ENCODE measurements at places on chromosomes 12 and 14. TPM values are rescaled to one million over a fixed set of nuclear protein-coding genes. Genes with fewer than 3 reads are reported as not detected.

FBXO33 gene
- total RNA-seq, result 7.9 TPM

TAS2R19 gene
- not detected for total RNA-seq

DAO gene
- total RNA-seq, result not detected

CMA1 gene
- total RNA-seq, result not detected

ANO4 gene
- total RNA-seq, result 0.20 TPM

POTEG gene
- total RNA-seq, result not detected

CLEC1B gene
- total RNA-seq, result not detected

AMDHD1 gene
- total RNA-seq, result 2.3 TPM

ADAM21 gene
- total RNA-seq, result not detected

PTPRB gene
- total RNA-seq, result 0.65 TPM

HNF1A gene
- total RNA-seq, result 4.7 TPM

ESRRB gene
- total RNA-seq, result 0.29 TPM

PPFIBP1 gene
- total RNA-seq, result 15.8 TPM

ANKRD33 gene
- 0.08 TPM for total RNA-seq

CLEC14A gene
- not detected for total RNA-seq

DIO3 gene
- 0.07 TPM for total RNA-seq

RFLNA gene
- not detected for total RNA-seq

LMNTD1 gene
- total RNA-seq, result not detected

KRT74 gene
- not detected for total RNA-seq

RHEBL1 gene
- 4.1 TPM for total RNA-seq

TRIP11 gene
- 9.3 TPM for total RNA-seq

LGR5 gene
- total RNA-seq, result not detected

KRT82 gene
- not detected for total RNA-seq

RDH12 gene
- total RNA-seq, result not detected

Data from A549 treated with AZD2906 at 1 μM for 4 hours (cell line).